ENCODE measurements at places on chromosomes 12 and 14. TPM values are rescaled to one million over a fixed set of nuclear protein-coding genes. Genes with fewer than 3 reads are reported as not detected.

Gene RNASE4
- 17.8 TPM for total RNA-seq

Gene PRH2
- total RNA-seq: not detected

Gene PMEL
- 1.4 TPM for total RNA-seq

DNA sequence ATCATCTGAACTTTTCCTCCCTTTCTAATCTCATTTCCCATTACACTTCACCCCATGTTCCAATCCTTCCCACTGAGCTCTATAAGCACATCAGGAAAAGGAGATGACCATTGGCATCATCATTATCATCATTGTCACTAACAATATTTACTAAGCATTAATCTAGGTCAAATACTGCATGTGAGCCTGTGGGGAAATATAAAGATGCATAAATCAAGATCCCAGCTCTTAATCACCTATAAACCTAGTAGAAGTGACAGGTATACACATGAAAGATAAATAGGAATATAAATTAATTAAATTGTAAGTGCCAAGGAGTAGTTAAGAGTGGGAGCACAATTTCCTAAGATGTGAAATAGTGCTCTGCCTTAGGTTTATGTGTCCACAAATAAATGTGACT is 100.6 kb downstream of the OTOGL start:
- DNase-seq: no peak

DNA sequence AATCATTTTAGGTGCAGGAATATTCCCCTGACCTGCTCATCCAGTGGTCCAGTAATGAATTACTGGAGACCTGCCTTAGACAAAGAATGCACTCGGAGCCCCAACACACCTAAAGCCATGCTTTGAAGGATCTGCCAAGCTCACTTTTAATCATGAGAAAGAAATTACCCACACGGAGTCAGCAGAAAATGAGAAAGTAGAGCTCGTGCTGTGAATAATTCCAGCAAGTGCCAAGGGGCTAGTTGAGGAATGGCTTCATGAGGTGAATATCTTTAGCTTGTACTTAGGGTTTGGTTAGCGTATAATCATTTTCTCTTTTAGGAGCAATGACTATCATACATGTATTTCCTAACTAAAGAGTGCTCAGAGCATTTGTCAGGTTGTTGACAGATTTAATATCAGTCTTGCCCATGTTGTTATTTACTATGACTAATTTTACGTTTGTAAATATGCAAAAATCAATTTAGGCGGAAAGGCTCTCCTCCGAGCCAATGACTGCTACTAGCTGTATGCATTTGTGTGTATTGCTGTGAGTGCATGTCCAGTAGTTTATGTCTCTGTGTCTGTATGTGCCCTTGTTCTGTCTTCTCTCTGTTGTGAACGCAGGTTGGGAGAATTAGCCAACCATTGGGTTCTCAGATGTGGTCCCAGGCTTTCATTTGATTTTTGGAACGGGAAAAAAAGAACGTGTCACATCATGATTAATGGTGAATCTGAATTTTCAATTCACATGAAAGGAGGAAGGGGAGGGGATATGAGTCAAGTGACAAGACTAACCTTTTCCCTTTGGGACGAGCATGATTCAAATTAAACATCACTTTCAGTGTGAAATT is 98.4 kb downstream of the RMST start:
- no peak for DNase-seq

- no peak for DNase-seq
Observed at GRCh38 chr12:45075587-45076282, 24.8 kb upstream of the DBX2 start.
